ENCODE measurements at places on chromosomes 11 and 22. TPM values are rescaled to one million over a fixed set of nuclear protein-coding genes. Genes with fewer than 3 reads are reported as not detected.

Gene CEP126
- 0.42 TPM for total RNA-seq

DNA sequence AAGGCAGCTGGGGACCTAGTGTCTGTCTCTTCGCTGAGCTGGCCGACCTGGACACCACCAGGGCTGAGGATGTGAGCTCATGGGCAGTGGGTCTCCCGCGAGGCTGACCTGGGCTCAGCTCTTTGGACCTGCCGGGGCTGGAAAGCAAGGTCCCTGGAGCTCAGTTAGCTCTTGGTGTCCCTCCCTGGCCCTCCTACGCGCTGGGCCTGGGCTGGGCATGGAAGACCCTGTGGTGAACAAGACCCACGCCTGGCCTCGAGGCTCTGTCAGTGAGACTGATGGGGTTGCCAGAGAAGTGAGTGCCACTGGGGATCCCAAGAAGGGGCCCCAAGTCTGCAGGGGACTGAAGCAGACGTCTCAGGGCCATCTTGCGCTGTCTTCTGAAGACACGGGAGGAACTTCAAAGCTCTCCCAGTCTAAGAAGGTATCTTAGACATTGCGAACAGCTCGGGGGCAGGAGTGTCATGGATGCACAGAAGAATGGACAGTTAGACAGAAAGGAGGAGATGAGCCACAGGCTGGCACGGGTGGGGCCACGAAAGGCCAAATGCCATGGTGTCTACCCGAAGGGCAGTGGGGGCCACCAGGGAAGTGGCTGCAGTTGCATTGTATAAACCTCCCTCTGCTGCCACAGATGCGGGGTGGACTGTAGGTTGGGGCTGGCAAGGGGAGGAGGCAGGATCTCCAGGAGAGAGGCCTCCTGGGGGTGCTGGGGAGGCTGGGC, 31.2 kb downstream of the NFAM1 start:
- no peak for DNase-seq

GRCh38 chr11:63490551-63491239, at the start of gene PLAAT5:
PLAAT5 (minus strand) TSS chr11:63491167; CDS start chr11:63491034, 133 bp downstream.
- no peak for DNase-seq

Gene PICK1
- total RNA-seq = 63.8 TPM

DNA sequence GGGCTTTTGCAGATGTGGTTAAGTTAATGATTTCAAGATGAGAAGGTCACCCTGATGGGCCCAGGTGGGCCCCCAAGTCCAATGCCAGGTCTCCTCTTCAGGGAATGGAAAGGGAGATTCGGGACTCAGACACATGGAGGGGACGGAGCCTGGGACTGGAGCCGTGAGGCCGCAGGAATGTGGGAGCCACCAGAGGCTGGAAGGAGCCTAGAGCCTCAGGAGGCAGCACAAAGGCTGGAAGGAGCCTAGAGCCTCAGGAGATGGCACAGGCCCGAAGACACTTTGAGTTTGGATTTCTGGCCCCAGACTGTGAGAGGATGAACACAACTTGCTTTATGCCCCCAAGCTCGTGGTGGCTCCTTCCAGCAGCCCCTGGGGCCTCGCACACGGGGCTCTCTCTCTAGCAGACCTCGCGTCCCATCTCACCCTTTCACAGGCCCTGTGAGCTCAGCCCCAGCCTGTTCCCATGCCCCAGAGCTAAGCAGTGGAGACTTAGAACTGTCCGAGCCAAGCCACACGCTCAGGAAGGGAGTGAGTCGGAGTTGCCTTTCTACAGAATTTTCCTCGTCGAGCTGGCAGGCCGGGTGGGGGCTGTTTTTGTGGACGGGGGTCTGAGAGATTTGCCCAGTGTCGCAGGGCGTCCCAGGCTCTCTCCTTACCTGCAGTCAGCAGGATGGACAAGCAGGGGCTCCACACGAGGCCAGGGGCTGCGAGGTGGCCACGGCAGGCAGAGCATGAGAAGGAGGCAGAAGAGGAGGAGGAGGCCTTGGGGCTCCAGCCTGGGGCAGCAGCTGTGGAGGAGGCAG, 937.6 kb downstream of the BRD1 start:
- no peak for DNase-seq

DNA sequence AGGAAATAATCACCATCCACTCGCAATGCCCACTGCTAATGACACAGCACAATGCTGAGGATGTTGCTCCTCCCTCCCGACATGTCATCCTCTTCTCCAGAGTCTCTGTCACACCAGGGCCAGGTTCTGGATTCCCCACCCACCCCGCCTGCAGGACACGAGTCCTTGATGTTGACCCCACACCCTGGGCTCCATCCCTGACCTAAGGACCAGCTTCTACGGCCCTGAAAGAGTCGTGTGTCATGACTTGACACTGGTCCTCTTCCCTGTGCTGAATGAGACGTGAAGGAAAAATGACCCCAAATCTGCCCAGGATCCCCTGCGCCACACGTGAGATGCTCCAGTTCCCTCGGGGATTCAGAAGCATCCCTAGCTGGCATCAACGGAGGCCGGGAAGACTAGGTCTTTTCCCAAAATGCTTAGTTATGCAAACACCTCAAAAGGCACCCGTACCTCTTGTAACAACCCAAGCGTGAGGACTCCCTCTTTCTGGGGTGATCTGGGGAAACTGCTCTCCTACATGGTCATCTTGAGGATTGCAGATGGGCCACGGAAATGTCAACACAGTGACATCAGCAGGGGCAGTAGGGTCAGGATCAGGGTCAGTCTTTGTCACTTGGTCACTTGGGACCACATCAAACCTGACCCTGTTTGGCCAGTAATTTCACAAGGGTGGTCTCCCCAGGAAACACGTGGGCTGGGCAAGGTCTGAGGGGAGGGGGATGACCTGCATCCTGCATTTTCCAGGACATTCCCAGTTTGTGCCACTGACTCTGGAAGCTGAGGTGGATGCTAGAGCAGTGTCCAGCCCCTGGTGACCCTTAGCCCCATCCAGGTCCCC, 42.0 kb downstream of the IGLL5 start:
- DNase-seq = no peak

Gene PLEKHB1
- total RNA-seq = 10.4 TPM

Gene SCGB1C1
- not detected for total RNA-seq

- DNase-seq = no peak
These were observed 4.8 kb upstream of the CYB5R3 start for GRCh38 chr22:42653999-42654398.

- DNase-seq = no peak
These were observed 2.6 kb downstream of the PLA2G3 start for GRCh38 chr22:31137721-31138120.

GRCh38 chr11:18731441-18731840, 5.5 kb upstream of the IGSF22 start:
- DNase-seq = no peak

- peak; percentile 89 for DNase-seq
These were observed 940 bp upstream of the TNKS1BP1 start for GRCh38 chr11:57325735-57326048.

GRCh38 chr11:101944923-101945322, 28.6 kb upstream of the ANGPTL5 start:
- no peak for DNase-seq

DNA sequence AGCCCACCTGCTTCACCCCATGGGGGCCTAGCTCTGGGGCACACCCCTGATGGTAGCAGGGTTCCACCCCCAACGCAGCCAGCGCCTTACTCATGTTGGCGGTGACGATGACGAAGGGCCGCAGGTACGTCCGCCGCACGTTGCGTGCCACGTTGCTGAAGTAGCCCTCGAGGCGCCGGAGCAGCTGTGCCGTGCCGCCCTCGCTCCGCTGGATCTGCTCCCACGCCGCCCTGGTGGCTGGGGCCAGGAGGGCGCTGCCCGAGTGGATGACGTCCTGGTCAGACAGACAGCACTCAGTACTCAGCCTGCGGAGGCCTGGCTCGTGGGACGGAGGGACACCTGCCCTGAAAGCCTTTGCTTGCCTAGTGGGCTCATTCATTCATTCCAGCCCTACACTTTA, 50.8 kb downstream of the TRMU start:
- no peak for DNase-seq

DNA sequence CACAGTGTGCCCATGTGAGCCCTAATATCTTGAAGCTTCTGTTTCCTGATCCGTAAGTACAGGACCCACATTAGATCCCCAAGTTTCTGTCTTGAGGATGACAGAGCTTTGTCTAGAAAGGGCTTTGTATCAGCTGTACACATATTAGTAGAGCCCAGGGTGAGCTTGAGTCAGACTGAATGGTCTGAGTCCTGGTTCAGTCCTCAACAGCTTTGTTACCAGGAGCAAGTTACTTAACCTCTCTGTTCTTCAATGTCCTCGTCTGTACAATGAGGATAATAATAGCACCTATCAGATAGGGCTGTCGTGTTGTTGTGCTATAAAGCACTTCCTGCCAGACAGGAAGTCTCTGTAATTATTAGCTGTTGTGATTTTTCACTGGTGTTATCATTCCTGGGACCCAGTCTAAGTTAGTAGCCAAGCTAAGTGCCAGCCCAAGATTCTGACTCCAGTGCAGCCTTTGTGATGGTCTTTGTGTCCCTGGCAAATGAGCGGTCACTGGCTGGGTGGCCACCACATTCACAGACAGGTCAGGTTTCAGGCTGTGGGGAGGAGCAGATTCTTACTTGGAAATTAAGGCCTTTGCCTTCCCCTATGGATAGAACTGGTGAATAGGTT, 6.8 kb downstream of the TOM1 start:
- peak; percentile 65 for DNase-seq

GRCh38 chr11:47241841-47242301, 6.7 kb downstream of the ACP2 start:
- DNase-seq = no peak

Gene CBLIF
- total RNA-seq = not detected

Gene CHST1
- 4.5 TPM for total RNA-seq

DNA sequence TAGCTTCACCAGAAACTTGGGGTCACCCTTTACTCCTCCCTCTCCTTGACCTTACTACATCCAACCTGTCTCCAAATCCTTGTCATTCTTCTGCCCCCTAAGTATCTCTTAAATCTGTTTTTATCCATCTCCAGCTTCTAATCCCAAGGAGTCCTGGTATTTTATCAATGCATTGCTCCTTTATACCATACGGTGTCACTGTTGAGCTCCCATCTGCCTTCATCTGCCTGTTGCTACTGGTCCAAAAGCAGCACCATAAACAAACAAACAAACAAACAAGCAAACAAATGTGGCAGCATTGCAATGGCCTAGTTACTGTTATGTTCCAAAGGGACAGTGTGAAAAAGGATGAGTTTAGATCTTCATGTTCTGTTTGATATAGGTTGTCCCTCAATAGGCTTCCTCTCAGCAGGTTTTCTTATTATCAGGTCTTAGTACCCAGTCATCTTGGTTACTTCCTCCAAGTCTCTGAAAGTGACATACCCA, 34.2 kb downstream of the DNHD1 start:
- DNase-seq = no peak

DNA sequence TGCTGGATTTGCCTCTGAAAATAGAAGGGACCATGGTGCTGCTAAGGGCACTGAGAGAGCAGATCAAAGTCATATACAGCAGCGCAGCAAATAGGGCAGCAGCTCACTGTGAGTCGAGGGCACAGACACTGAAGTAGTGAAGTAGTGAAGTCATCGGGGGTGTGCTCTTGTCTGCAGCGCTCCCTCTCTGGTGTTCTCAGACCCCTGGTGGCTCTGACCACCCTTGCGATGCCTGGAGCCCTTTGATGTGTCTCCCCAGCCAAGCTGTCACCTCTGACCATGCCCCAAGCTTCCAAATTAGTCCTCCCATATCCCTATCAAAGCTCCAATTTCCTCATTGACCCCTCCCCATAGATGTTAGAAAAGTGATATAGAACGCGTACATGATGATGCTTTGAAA, 27.7 kb upstream of the EIF3M start:
- no peak for DNase-seq

DNA sequence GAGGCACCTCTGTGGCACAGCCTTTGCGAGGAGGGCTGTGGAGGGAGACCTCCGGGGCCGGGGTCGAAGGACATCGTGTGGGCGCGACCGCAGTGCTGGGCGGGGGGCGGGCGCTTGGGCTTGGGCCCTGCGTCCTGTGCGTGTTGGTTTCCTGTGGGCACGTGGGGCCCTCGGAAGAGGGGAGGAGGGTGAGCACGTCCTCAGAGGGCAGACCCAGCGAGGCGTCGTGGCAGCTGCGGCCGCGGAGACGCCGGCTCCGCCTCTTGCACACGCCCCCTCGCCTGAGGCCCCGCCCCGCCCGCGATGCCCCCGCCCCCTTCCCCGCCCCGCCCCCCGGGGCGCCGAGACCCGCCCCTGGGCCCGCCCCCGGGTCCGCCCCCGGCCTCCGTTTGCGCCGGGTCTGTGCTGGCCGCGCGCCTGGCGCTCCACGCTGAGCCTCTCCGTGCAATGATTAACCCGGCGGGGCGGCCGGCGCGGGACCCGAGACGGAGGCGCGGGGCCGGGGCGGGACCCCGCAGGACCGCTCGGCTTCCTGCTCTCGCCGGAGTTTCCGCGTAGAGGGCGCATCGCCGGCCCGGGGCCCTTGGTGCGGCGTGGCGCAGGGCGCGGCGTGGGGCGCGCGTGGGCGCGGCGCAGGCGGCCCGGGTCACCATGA, at the start of gene PRR5:
Gene PRR5, plus strand, starts transcription at position 381 of the 655 bp plus-strand sequence. Its CDS starts 271 bp downstream, at position 652.
- DNase-seq = peak; percentile 55

Gene MS4A14
- 0.56 TPM for total RNA-seq

Gene OR6T1
- total RNA-seq = not detected

DNA sequence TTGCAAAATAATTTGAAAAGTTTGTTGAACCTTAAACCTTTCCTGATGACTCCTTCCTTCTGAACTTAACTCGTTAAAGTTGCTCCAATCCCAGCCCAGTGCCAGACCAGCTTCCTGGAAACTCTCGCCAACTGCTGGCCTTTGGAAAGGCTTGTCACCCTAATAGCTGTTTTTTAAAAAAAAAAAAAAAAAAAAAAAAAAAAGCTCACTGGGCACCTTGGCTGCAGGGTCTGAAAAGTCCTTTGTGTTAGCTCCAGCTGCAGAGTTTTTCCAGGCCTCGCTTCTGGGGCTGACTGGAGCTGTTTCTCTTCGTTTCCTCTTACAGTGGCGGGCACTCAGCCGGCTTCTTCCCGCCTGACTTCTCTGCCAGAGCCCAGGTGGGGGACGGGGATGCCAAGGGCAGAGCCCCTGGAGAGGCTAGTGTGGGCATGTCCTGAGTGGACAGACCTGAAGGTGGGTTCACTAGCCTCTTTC, 25.1 kb downstream of the KCNQ1OT1 start:
- DNase-seq = no peak

Gene RELT
- 63.5 TPM for total RNA-seq

GRCh38 chr11:121229495-121230215, 62.9 kb upstream of the SC5D start:
- no peak for DNase-seq

DNA sequence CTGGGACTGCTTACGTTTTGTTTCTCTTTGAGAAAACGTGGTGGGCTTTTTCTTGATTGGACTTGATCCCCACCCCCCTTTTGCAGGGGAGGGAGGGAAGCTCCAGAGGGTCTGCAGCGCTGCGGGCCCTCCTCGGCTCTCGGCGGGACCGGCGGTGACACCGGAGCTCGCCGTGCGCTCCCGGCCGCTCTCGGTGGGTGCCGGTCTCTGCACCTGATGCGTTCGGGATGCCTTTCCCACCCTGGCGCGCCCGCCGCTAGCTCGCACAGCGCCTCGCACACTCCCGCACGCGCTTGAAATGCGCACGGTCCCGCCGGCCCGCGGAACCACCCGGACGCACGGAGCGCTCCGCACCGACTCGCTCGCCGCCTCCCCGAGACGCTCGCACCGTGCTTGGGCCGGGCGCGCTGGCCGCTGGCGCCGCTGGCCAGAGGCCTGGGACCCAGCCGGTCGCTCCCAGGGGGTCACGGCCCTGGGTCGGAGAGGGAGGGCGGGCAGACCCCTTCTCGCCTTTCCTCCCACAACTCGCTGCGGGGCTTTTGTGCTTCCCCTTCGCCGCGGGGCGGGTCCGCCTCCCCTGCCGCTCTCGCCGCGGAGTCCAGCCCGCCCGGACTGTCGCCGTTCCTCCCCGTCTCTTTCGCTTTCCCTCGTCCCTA, 1.0 kb downstream of the ZBTB16 start:
- no peak for DNase-seq

Gene MRGPRE
- not detected for total RNA-seq

Gene SCUBE2
- 2.4 TPM for total RNA-seq
